Stimulated activated CD4-positive, alpha-beta T cell treated with anti-CD3 and anti-CD28 coated beads, Interleukin-1b, Interleukin-23, amount 100 ng/mL, for 1 hour (primary cell): ENCODE measurements at places on chromosomes 16 and 17.
A peak's percentile ranks its signal among the peaks of the same experiment; 100 is the strongest.

DNA sequence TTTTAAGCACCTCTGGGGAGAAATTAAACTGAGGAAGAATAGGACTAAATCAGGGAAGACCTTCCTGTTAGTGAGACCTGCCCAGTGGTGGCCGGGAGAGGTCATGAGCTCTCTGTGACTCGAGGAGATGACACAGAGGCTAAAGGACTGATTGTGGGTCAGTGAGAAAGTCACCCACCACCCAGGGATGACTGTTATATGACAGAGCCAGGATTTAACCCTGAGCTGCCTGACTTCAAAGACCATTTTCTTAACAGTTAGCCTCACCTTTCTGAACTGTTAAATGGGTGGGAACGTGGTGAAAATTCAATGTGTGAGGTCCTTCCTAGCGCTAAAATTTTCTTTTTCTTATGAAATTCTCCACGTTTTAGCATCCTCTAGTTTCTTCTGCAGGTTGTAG, 72.5 kb downstream of the WSB1 start:
- no peak for DNase-seq

GRCh38 chr16:2251296-2252111, at the start of gene ECI1:
Gene ECI1 (minus strand): TSS chr16:2251587. CDS start chr16:2251566, 21 bp downstream.
- peak; percentile 51 for DNase-seq

- DNase-seq, result no peak
Measured at GRCh38 chr16:62921904-62922303, 885.7 kb upstream of the CDH8 start.

GRCh38 chr17:50635982-50636803, 1.5 kb downstream of the ABCC3 start:
- DNase-seq, result no peak

DNA sequence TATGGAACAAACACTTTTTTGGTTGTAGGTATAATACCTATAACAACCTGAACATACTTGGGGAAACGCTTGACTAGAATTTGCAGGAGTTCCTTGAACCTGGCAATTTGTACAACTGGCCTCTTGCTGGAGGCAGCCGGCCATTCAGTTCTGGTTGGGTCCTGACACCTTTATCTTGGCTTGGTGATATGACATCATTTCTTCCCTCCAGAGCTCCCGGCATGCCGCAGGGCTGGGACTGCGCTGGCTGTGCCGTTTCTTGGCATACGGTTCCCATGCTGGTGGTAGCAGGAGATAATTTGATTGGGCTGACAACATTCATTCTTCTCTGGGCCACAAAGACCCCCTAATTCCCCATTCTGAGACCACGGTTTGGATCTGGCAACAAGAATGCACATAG, 87.5 kb downstream of the ASIC2 start:
- no peak for DNase-seq

DNA sequence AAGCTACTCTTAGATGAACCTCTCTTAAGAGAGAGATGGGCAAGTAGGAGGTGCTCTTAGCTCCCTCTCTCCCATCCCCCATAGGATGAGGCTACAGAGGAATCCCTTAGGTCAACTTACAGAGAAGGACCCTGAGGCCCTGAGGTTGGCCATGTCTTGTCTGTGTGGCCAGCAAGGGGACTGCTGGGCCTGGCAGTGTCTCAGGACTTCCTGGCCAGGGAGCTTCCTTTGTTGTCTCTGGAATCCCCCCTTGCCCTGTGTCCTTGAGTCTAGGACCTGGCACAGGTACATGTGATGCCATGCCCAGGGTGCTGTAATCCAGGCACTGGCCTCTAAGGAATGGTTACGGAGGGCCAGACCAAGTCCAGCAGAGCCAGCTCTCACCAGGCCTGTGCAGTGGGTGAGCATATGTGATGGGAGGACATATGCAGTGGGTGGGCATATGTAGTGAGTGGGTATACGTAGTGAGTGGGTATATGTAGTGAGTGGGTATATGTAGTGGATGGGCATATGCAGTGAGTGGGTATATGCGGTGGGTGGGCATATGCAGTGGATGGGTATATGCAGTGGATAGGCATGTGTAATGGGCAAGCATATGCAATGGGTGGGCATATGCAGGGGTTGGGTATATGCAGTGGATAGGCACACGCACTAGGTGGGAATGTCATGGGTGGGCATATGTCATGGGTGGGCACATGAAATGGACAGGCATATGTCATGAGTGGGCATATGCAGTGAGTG, 20.3 kb upstream of the PECAM1 start:
- DNase-seq, result no peak

DNA sequence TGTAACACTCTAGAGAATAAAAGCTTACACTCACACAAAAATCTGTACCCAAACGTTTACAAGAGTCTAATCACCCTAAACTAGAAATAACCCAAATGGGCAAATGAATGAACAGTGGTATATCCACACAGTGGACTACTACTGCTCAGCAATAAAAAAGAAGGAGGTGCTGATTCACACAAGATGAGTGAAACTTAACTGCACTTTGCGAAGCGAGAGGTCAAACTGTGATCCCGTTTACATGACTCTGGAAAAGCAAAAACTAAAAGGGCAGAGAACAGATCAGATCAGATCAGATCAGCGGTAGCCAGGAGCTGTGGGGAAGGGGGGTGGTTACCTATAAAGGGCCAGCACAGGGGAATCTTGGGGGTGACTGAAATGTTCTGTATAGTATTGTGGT, 113.4 kb downstream of the TRIM37 start:
- DNase-seq, result no peak

- DNase-seq, result no peak
Measured at GRCh38 chr16:9539346-9539745, 447.9 kb downstream of the HAPSTR1 start.

DNA sequence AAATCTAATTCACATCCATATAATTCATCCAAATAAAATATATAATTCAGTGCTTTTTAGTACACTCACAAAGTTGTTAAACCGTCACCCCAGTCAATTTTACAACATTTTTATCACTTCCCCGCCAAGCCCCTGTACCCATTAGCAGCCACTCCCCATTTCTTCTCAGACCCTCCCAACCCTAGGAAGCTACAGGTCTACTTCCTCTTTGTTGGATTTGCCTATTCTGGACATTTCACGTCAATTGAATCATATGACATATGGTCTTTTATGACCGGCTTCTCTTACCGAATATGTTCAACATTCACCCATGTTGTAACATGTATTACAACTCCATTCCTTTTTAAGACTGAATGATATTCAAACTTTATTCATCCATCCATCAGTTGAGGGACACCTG, 19.9 kb upstream of the MLKL start:
- DNase-seq, result no peak

DNA sequence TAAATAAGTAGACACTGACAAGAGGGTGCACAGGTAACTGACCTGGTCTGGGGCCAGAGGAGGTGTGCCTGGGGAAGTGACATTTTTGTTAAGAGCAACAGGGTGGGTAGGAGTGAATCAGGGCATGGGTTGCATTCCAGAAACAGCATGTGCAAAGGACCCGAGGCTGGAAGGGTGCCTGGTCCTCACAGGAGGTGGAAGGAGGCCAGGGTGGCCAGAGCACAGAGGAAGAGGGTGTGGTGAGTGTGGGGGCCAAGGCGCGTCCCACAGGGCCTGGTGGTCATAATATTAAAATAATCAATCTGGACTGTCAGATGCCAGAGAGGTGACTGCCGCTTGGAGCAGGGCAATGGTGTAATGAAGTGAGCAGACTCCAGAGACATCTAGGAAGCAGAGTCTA, 14.3 kb downstream of the ARHGAP23 start:
- no peak for DNase-seq

GRCh38 chr17:2635241-2635640, 41.8 kb downstream of the PAFAH1B1 start:
- DNase-seq, result no peak

GRCh38 chr16:27760789-27761176, 210.8 kb downstream of the KATNIP start:
- DNase-seq, result no peak

- no peak for DNase-seq
Measured at GRCh38 chr17:82052638-82053059, 951 bp downstream of the GPS1 start.

- DNase-seq, result no peak
Measured at GRCh38 chr17:37068266-37068665, 119.5 kb downstream of the AATF start.

DNA sequence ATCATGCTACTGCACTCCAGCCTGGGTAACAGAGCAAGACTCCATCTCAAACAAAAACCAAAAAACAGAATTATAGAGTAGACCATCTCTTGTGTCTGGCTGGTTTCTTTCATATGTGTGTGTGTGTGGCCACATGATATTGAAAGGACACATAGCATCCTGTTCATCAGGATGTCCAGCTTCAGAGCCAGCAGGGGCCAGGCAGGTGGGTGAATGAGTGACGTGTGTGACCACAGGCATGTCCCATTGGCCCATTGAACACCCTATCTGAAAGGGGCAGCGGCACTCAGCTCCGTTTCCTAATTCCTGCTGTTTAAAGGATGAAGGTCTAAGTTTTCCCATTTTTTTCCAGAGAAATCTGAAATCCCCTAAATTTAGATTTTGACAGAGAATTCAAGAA, 174.2 kb downstream of the PRKCB start:
- no peak for DNase-seq

- DNase-seq, result no peak
Measured at GRCh38 chr16:49419006-49419405, 45.4 kb downstream of the C16orf78 start.

- DNase-seq, result no peak
Measured at GRCh38 chr16:4388271-4389021, 16.8 kb downstream of the VASN start.
